ENCODE measurements at places on chromosomes 16 and 17.
A peak's percentile ranks its signal among the peaks of the same experiment; 100 is the strongest.

DNA sequence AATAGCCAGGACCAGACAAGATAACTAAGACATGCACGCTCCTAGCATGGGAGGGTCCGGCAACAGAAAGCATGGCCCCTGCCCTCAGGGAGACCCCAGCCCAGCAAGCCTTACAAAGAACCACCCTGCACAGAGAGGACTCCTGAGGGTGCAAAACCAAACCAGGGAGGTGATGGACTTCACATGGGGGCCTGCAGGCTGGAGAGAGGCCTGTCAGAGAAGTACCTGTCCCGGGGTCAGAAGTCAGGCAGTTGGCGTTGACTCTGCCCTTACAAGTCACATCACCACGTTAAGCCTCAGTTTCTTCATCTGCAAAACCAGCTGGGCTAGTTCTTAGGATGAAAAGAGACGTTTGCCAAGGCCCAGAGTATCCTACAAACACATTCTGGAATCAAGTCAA lies 4.7 kb downstream of the OTOP2 start:
- DNase-seq, result no peak

DNA sequence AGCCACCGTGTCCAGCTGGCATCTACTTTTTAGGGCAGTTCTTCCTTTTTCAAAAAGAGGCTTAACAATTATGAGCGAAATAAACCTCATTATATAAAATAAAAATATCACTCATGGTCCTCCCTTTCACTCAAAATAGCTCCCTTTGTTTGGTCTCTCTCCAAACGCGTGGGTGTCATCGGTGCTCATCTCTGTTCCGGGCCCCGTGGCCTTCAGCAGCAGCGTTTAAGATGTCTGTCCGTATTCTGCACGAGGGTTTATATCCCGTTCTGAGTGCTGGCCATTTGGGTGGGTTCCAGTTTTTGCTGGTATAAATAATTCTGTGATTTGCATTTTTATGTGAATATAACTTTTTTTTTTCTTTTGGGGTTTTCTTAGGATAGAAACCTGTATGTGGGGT lies 33.4 kb downstream of the PRMT7 start:
- DNase-seq, result no peak

DNA sequence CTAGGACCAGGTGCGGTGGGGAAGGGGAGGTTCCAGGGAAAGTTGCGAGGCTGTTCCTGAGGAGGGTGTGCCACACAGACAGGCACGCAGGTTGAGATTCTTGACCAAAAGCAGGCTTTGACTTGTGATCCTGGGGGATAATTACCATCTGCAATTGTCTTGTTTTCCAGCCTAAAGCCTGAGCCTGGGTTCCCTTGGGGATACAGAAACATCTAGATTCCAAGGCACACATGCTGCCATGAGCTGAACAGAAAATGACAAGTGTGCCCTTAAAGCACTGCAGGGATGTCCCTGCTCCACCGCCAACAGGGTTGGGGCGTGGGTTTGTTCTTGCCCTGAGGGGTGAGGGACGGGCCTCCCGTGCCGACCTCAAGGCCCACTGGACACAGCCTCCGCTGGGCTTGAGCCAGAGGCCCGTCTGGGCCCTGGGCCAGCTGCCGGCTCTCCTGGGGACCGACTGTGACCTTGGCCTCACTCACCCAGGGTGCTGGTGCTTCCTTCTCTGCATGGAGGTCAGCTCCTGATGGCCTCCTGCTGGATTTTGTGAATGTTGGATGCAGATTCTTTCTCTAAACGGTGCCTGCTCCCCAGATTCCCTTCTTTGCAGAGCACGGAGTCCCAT lies 14.0 kb downstream of the CA5A start:
- DNase-seq, result no peak

DNA sequence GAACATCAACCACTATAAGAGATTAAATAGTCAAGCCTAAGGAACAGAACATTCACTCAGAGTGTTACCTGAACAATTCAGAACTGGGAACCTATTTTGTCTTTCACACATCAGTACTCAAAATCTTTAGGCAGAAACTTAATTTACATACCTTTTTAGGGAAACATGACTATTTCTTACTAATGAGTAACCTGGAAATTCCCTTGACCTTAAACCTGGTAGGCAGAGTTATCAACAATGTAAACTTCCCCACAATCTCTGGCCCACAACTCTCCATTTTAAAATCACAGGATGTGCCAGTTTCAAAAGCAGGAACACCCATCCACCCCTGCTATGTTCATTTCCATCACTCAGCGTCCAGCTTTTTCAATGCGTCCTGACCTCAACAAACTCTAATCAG lies 132.9 kb upstream of the ANKFN1 start:
- no peak for DNase-seq

- no peak for DNase-seq
Measured at GRCh38 chr16:88560714-88561484, 9.3 kb upstream of the ZC3H18 start.

DNA sequence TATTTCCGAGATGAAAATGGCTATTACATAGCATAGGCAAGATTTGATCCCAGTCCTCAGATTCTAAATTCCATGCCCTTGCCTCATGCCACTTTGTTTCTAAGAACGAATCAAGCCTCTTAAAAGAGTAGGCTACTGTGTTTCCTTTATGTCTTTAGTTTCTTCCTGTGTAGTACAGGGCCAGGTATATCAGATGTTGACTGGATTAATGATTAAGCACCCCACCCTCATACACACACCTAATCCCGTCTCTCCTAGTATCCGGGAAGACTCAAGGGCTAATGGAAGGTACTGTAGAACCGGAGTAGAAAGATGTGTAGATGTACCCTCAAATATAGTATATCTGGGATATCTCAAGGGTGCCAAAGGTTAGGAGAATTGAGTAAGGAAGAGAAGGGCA lies 6.7 kb downstream of the TOM1L1 start:
- DNase-seq, result no peak

- no peak for DNase-seq
Measured at GRCh38 chr17:9790889-9791876, at the start of gene DHRS7C. DHRS7C (minus strand) TSS chr17:9791592; CDS start chr17:9791284, 308 bp downstream.

DNA sequence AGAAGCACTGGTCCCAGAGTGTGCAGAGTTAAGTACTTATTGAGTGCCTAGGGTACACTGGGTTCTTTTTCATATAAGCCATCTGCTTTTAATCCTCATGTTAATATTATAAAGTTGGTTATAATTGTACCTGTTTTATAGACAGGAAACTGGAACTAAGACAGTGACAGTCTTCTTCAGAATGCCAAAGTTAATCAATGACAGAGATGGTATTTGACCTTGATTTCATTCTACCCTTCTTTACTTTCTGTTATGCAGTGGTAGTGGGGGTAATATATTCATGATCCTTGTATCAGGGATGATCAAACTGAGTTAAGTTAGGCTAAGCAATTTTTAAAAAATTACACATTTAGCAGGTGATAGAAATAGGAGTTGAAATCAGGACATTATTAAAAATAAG lies 108.6 kb upstream of the GOT2 start:
- no peak for DNase-seq

- no peak for DNase-seq
Measured at GRCh38 chr16:86984991-86985647, 332.1 kb downstream of the C16orf95 start.

DNA sequence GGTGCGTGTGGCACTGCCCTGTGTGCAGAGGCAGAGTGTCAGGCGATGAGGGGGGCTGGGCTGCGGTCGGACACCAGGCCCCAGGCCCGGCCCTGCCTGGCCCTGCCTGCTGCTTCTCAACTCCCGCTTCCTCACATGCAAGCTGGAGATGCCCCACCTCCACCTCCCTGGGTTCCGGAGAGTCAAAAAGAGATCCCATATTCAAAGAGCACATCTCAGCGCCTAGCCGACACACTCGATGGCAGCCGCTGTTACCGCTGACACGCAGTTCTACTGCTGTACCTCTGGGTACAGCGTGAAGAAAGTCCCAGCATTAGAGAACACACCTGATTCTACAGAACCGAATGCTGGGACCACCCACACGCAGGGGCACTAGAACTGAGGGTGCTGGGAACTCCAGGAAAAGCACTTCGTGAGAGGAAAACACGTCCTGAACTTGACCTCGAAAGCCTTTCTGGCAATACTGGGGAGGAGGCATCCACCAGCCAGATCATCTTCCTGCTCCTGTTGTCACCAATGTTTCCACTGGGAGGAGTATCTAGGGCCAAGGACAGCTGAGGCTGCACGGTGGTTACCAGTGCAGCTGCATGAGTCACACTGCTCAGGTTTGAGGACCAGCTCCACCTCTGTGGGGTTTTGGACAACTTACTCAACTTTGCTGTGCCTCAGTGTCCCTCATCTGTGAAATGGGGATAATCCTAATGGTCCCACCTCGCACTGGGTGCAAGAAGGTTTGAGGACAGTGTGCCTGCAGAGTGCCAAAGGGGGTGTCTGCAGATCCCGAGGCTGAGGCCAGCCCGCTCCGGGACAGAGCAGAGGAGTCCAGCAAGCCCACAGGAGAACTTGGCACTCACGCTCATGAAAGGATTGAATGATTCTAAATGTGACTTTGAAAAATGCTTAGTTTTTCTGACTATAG lies 100.4 kb upstream of the DNAH17 start:
- DNase-seq, result no peak

DNA sequence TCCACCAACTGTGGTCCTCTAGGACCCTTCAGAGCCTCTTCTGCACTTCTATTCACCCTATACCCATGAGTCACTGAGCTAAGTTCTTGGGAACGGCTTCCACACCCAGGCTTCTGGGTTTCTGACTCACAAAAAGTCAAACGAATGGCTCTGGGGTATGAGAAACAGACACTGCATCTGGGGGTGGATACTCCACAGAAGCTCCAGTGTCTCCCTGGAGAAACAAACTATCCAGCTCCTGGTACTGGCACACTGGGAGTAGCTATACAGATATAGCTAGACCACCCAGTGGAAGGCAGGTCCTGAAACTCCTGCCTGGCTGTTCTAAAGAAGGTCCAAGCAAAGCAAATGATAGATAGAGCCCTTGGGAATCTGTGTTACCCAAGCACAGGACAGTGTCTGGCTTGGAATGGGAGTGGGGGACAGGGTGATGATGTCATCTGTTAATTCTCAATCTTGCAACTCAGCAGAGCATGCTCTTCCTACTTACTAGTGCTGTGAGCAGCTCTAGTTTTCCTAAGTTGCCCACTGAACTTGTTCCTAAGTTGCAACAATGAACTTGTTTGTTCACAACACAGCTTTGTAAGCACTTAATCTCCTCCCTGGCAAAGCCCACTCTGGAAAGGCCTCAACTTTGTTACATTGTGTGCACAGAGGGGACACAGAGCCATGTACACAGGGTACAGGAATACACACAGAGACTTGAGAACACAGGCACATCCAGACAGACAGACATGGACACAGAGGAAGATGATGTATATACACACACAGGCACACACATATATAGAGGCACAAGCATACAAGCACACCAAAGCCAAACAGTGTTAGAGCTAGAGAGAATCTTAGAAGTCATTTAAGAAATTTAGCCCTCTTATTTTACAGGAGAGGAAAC lies 6.7 kb downstream of the MMP28 start:
- no peak for DNase-seq

GRCh38 chr17:69812240-69812837 lies 262.7 kb upstream of the KCNJ16 start:
- DNase-seq, result no peak

GRCh38 chr17:19744922-19745757 lies 3.0 kb downstream of the ALDH3A1 start:
- peak; percentile 78 for DNase-seq

DNA sequence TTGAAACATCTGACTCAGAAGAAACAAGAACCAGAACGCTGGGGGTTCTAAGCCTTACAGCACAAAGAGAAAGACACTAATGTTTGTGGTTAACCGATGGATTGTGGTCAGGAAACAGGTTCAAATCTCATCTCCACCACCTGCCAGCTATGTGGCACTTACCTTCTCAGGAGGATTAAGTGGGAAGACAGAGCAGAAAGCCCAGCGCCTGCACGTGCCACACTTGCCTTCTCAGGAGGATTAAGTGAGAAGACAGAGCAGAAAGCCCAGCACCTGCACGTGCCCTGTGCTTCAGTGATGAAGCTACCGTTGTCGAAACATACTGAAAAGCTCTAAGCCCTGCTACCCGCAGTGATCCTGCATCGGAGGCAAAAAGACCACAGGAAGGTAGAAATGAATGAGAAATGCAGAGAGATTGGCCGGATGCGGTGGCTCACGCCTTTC lies 90.6 kb downstream of the NXN start:
- no peak for DNase-seq

DNA sequence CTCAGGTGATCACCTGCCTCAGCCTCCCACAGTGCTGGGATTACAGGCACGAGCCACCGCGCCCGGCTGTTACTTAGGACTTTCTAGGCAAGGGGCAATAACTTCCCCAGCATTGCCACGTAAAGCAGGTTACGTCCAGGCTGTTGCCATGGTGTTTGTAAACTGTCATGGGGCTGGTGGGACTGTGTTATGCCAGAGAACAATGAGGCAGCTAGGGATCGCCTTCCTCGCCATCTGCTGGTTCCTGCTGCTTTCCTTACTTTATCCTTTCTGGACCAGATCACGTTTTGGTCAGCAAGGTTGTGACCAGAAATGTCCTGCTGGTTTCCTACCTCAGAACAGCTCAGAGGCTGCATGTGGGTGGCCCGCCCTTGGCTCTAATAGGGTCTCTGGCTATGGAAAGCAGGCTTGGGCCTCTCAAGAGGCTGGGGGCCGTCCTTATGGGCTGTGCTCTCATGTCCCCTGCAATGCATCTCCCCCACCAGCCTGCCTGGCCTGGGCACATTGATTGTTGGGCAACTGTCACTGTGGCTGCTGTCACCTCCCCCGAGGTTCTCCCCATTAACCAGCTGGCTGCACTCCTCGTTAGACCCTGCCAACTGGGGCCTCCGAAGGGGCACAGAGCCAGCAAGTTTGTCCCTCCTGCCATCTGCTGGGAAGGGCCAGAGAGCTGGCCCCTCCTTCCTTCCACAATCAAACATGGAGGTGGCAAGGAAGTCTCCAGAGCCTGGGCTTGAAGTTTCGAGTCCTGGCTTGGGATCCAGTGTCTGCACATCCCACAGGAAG lies 28.2 kb upstream of the ZC3H18 start:
- no peak for DNase-seq

DNA sequence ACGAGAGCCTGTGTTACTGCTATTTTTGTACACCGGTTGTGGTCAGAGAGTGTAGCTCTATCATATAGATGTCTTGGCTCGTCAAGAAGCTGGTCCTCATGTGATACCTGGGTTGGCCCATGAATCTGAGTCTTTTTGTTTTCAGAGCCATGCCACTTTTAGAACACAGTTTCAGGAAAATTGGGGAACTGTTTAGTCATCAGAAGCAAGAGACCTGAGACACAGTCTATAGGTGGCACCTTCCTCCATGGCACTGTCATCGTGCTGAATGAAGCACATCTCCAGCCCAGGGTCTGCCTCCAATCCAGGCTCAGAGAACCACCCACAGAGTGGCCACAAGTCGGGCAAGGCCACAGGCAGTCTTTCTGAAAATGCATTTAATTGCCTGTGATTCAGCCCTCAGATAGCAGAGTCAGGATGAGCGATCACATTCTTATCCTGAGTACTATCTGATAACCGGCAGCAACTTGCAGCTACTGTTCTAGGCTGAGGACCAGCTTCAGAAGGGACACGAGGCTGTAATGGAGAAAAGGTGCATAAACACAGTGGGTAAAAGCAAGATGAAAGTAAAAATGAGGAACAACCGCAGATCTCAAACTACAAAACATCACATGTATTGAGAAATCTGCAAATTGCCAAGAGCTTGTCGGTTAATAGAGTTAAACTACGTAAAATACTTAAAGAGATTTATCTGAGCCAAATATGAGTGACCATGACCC lies 14.2 kb upstream of the HAPSTR1 start:
- no peak for DNase-seq

Measured in activated T-cell treated with anti-CD3 and anti-CD28 coated beads for 4 hours (primary cell).